Spleen (tissue), 13 donors: ENCODE measurements at places on chromosomes 11 and 22. TPM values are rescaled to one million over a fixed set of nuclear protein-coding genes. Genes with fewer than 3 reads are reported as not detected.

Gene APLNR
- total RNA-seq, result 84.9 TPM

DNA sequence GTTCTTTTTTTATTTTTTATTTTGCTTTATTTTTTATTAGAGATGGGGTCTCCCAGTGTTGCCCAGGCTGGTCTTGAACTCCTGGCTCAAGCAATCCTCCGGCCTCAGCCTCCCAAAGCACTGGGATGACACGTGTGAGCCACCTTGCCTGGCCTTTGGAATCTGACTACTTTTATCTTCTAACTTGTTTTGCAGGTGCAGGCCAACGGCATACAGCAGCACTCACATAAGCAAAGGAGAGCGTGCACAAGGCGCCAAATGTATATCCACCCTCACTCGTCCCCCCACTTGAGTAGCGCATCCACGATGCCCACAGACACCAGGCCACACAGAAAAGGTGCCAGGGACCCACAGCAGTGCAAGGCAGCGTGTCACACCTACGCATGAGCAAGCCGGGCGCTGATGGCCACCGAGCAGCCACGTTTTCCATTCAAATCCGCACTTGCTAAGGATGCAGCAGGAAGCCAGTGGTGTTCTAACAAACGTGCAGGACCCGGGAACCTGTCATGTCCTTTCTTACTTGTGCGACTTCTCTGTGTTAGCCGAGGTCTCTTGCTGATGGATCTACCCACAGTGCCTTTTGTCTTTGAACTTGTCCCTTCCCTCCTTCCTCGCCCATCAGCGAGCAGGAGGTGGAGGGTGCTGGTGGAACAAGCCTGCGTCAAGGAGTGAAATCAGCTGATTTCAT is 5.9 kb downstream of the ASCL2 start:
- no peak for DNase-seq

DNA sequence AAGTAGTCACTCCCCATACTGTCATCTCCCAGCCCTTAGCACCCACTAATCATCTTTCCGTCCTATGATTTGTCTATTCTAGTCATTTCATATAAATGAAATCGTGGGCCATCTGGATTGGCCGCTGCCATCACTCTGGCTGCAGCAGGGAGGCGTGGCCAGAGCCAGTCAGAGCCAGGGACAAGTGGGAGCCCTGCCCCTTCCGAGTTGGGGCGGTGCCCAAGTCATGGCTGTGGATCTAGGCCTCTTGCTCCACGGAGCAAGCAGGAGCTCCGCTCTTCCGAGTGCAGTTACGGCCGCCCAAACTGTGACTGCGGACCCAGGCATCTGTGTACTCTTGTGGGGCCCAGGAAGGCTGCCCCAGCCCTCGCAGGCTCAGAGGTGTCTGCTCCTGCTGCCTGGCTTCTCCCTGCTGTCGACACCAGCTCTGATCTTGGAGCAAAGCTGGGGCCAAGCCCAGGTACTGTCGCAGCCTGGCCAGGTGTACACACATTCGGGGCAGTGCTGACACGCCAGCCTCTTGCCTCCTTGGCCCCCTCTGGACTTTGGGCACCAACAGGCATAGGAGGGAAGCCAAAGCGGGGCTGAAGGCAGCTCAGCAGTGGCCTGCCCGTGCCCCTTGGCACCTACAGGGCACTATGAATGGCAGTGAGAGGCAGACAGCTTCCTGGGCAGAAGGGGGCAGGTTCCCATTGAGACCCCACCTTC is 8.4 kb downstream of the MRPL48 start:
- DNase-seq, result no peak

GRCh38 chr11:18229501-18229900 is 7.1 kb downstream of the SAA4 start:
- no peak for DNase-seq

- no peak for DNase-seq
These were observed 187.4 kb downstream of the MYO18B start for GRCh38 chr22:25929321-25929878.

- DNase-seq, result no peak
These were observed 20.9 kb upstream of the UPB1 start for GRCh38 chr22:24474221-24474620.
